ENCODE measurements at places on chromosomes 3 and 15.
A peak's percentile ranks its signal among the peaks of the same experiment; 100 is the strongest.

DNA sequence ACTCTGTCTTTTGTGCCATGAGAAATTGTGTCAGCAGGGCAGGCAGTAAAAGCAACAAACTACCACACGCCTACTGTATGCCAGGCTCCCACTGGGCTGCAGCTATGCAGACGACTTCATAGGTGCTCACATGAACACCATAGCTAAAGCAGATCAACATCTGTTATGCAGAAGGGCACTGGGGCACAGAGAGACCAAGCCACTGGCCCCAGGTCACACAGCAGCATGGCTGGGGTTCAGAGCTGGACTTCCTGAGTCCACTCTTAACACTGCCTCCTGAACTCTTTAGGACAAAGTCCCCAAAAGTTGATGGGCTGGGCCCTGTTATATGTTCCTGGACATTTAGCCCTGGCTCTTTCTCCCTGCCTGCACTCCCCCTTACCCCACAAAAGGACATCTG, 12.4 kb downstream of the TPRA1 start:
- DNase-seq, result no peak

DNA sequence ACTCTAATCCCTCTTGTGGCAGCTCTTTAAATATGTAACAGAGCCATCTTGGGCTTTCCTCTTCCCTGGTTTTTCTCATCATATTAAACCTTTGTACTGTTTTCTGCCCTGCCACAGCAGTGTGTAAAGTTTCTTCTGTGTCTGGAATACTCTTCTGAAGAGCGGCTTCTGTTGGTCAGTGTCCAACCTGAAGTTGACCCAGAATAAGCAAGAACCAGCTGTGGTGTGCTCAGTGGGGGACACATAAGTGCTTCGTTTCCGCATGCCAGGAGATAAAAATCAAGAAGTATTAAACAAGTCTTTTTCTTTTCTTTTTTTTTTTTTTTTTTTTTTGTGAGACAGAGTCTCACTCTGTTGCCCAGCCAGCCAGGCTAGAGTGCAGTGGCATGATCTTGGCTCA, 173.2 kb upstream of the CHRM5 start:
- DNase-seq, result no peak

GRCh38 chr15:22831473-22831872, 7.0 kb upstream of the NIPA2 start:
- DNase-seq, result no peak

GRCh38 chr15:57385923-57386390, 9.7 kb downstream of the CGNL1 start:
- DNase-seq, result no peak

DNA sequence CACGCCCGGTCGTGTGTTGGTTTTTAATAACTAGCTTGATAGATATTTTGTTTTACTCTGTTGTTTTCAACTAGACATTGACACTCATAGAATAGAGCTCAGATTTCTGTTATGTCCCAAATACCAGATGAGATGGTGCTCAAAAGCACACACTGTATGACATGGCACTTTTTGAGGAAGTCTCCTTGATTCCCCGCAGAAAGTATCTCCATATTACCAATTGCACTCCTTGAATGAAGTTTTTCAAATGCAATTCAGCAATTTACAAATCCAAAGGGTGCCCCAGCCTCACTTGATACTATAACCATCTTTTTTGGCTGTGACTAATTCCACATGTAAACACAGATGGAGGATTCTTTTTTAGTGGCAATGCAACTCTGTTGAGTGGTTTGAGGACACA, 92.0 kb upstream of the IGF1R start:
- DNase-seq, result no peak

- no peak for DNase-seq
Observed at GRCh38 chr3:18420555-18420954, 4.6 kb downstream of the SATB1 start.

- peak; percentile 30 for DNase-seq
Observed at GRCh38 chr3:10363935-10364334, 43.0 kb upstream of the SEC13 start.

DNA sequence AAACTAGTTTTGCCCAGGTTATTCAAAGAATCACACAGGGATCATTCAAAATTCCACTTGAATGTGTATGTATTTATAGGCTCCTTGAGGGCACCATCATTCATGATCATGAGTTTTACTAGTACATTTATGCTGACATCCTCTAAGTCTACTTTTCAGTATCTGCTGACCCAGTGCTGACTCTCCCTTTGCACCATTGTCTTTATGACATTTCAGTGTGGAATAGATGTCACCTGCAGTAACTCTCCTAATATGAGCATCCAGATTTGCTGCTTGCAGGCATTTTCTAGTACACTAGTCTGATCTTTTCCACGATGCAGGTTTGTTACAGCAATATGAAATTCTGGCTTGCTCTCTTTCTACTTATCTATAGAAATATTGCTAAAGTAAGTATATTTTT, 1603.5 kb downstream of the SI start:
- DNase-seq, result no peak

GRCh38 chr3:25350725-25351114, 77.3 kb upstream of the RARB start:
- no peak for DNase-seq

DNA sequence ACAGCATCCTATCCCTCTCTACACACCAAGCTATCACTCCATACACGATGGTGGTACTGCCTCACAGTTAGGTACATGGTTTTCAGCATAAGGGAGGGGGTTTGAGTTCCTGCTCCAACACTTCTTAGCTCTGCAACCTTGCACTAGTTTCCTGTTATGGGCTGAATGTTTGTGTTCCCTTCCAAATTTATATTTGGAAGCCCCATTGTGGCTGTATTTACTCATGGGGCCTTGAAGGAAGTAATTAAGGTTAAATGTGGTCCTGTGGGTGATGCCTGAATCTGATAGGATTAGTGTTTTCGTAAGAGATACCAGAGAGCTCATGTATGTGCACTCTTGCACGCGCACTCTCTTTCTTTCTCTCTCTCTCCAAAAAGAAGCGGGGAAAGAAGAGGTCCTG, 259.4 kb downstream of the RORA start:
- DNase-seq, result no peak

GRCh38 chr15:98727115-98728040, 79.0 kb downstream of the IGF1R start:
- DNase-seq, result no peak

GRCh38 chr15:72096796-72097195, 21.2 kb downstream of the MYO9A start:
- DNase-seq, result no peak

DNA sequence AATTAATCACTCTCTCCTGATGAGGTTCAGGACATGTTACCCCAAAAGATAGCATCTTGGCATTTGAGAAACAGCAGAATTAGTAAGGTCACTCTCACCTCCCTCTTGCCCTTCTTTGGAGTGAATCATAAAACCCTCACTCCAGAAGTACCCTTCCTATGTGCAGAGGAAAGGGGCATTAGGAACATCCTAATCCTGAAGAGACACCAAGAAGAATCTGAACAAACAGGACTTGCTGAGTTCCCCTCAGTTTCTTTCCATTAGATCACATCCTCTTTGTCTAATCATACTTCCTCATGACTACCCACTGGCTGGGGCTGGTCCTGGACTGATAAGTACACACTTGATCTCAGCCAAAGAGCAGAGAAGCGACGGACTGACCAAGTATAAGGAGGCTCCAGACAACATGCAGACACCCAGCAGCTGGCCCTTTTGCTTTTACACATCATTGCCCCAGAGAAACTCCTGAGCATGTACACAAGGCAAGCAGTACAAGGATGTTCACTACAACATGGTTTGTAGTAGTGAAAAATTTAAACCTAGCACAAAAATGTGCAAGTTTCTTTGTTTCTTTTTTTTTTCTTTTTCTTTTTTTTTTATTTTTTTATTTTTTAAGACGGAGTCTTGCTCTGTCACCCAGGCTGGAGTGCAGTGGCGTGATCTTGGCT, 15.0 kb upstream of the TM6SF1 start:
- DNase-seq, result no peak

GRCh38 chr3:1591327-1592028, 498.7 kb downstream of the CNTN6 start:
- no peak for DNase-seq

DNA sequence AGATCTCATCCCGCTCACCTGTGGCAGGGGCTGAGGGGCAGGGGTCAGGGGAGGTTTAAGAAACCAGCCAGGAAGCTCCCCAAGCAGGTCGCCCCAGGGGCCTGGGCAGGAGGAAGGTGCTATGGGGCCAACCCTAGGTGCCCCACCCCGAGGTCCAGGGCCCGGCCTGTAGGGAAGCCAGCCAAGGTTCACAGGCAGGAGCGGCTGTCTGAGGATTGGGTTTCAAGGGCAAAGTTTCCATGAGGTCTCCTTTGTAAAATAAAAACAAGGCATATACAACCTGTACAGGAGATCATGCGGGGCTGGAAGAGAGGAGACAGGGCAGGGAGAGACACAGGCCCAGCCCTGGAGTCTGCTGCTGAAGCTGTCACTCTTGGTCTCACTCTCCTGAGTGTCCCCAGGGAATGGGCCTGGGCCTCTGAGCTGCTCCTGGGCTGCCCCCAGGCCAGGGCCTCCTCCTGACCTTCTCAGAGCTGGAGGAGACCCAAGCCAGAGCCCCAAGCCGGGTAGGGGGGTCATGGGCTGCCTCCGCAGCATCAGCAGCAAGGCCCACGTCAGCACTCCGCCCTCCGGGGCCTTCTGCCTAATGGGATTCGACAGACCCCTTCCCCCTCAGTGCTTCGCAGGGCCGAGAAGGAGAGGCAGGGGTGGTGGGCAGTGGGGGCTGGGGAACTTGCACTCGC, 5.5 kb downstream of the CPLX3 start:
- no peak for DNase-seq

Measured in stimulated activated CD4-positive, alpha-beta T cell treated with anti-CD3 and anti-CD28 coated beads, Interleukin-4, amount 100 ng/mL, for 24 hours (primary cell).